ENCODE measurements at places on chromosomes 13 and 19.

DNA sequence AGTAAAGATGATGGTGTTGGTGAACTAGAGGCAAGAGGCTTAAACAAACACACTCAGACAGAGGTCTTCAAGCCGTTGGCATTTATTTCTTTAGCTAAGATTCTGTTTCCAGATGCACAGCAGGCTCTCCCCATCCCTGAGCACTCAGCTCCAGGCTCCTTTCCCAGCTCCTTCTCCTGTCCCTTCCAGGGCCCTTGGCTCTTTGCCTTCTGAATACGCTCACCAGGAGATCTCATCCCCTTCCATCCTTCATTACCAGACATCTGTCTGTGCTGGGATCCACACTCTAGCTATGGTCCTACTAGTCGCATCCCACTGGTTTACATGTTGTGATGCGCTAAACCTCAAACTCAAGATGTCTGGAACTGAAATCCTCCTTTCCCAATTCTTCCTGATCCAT, 25.3 kb upstream of the DOCK9 start:
- H3K36me3 ChIP-seq = no peaks in the 10 kb centered on the region
- peaks cover 9% of the 10 kb centered on the region for H3K4me1 ChIP-seq
- no peak overlapping the region for H3K4me3 ChIP-seq
- H3K27ac ChIP-seq = no peak overlapping the region

DNA sequence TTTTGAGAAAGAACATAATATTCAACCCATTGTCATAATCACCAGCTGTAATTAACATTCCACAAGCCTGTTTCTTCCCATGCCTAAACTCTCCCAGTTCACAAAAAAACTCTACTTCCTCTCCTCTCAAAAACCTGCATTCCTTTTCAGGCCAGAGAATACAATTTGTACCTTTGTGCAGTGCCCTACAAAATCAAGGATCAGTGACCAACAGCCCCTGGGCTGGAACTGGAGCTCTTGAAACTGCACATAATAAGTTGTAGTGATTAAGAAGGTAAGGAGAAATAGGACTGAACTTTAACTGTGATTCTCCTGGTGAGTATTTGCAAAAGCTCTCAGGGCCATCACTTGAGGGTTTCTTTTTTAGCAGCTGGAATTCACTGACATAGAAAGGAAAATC, 472.7 kb downstream of the RFC3 start:
- H3K4me3 ChIP-seq = no peak overlapping the region
- no peaks in the 10 kb centered on the region for H3K36me3 ChIP-seq
- DNase-seq = no peak
- H3K27ac ChIP-seq = no peak overlapping the region
- H3K4me1 ChIP-seq = no peaks in the 10 kb centered on the region

DNA sequence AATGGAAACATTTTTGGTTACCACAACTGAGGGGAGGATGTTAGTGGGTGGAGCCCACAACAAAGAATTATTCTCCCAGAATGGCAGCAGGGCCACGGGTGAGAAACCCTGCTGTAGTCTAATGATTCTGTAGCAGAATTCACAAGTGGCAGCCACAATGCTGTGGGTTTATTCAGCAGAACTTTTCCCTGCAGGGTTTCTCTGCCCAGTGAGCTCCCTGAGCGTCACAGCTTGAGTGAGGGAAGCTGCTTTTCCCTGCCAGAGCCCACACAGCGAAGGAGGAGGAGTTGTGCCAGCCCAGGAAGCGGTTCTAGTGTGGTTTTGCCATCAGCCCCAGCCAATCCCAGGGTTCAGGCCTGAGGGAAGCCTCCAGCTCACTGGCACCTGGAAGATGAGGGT, 4.4 kb downstream of the ATP12A start:
- DNase-seq = no peak
- no peak overlapping the region for H3K27ac ChIP-seq
- H3K36me3 ChIP-seq = no peaks in the 10 kb centered on the region
- H3K27me3 ChIP-seq = peaks cover 28% of the 10 kb centered on the region
- H3K4me1 ChIP-seq = peaks cover 17% of the 10 kb centered on the region
- no peak overlapping the region for H3K4me3 ChIP-seq

DNA sequence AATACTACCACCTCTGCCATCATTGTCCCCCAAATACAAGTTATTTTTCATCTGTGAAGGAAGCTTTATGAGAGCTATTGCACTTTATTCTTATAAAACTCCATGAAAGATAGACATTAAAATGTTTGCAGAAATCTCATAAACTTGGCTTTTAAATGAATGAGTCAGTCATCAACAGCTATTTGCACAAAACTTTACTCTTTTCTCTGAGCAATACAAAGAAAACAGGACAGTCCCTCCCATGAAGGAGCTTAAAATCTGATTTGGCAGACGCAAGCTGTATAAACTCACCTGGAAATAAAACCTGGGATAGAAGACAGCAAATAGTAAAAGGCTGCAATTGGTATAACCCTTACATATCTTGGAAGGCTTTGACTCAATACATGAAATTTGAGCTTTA, 16.6 kb upstream of the RCBTB1 start:
- H3K36me3 ChIP-seq = no peaks in the 10 kb centered on the region
- no peak overlapping the region for H3K27ac ChIP-seq
- peaks cover 6% of the 10 kb centered on the region for H3K4me1 ChIP-seq
- H3K4me3 ChIP-seq = no peak overlapping the region
- no peaks in the 10 kb centered on the region for H3K27me3 ChIP-seq

GRCh38 chr19:19492026-19492610, 23.2 kb downstream of the TSSK6 start:
- H3K4me1 ChIP-seq = peaks cover 34% of the 10 kb centered on the region
- H3K27me3 ChIP-seq = no peaks in the 10 kb centered on the region
- no peak overlapping the region for H3K27ac ChIP-seq
- no peak overlapping the region for H3K4me3 ChIP-seq
- peaks cover 52% of the 10 kb centered on the region for H3K36me3 ChIP-seq

- no peaks in the 10 kb centered on the region for H3K4me1 ChIP-seq
- H3K27me3 ChIP-seq = no peaks in the 10 kb centered on the region
- H3K27ac ChIP-seq = no peak overlapping the region
- H3K36me3 ChIP-seq = no peaks in the 10 kb centered on the region
- no peak overlapping the region for H3K4me3 ChIP-seq
Observed at GRCh38 chr19:30305346-30306060, 66.7 kb upstream of the ZNF536 start.

- no peaks in the 10 kb centered on the region for H3K36me3 ChIP-seq
- H3K4me3 ChIP-seq = no peak overlapping the region
- DNase-seq = no peak
- H3K4me1 ChIP-seq = peaks cover 37% of the 10 kb centered on the region
Observed at GRCh38 chr19:3129112-3129511, 6.7 kb upstream of the GNA15 start.

- no peaks in the 10 kb centered on the region for H3K27me3 ChIP-seq
- no peak overlapping the region for H3K27ac ChIP-seq
- no peak for DNase-seq
- H3K4me1 ChIP-seq = no peaks in the 10 kb centered on the region
Observed at GRCh38 chr13:102311901-102312300, 89.9 kb downstream of the FGF14 start.

DNA sequence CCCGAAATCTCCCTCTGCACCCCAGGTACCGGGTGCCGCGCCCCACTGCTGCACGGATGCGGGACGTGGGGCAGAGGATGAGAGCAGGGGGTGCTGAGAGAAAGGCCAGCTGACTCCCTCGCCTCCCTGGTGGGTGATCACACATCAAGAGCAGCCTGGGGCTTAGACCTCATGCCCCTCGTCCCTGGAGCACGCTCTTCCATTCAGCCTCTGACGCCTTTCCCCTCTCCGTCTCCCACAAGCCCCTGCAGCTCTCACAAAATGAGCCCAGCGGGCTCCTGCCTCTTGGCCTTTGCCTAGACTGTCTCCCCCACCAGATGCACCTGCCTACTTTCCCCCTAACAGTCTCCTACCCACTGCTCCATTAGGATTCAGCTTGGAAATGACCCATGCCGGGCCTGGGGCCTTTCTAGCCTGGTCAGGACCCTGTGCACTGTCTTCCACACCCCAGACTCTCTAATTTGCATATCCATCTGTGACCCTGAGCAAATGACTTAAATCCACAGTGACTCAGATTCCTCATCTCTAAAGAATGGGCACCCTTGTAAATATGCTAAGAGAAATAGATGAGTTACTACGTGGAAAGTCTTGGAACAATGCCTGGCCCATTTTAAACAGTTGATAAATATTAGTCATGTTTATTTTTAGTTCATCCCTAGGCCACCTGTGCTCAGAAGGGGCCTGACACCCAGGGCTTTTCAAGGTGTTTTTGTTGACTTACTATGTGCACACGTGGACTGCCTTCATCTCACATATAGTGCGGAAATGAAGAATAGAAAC, 582 bp upstream of the PTPRH start:
- DNase-seq = no peak
- H3K4me1 ChIP-seq = no peaks in the 10 kb centered on the region
- H3K36me3 ChIP-seq = peaks cover 3% of the 10 kb centered on the region
- no peak overlapping the region for H3K27ac ChIP-seq
- no peak overlapping the region for H3K4me3 ChIP-seq

- H3K27me3 ChIP-seq = no peaks in the 10 kb centered on the region
- peaks cover 28% of the 10 kb centered on the region for H3K36me3 ChIP-seq
- no peak overlapping the region for H3K27ac ChIP-seq
Observed at GRCh38 chr19:5955636-5955935, 22.4 kb downstream of the RANBP3 start.

GRCh38 chr13:38577048-38577447, 109.8 kb upstream of the FREM2 start:
- no peak overlapping the region for H3K27ac ChIP-seq
- no peaks in the 10 kb centered on the region for H3K4me1 ChIP-seq
- H3K4me3 ChIP-seq = no peak overlapping the region
- no peaks in the 10 kb centered on the region for H3K27me3 ChIP-seq

DNA sequence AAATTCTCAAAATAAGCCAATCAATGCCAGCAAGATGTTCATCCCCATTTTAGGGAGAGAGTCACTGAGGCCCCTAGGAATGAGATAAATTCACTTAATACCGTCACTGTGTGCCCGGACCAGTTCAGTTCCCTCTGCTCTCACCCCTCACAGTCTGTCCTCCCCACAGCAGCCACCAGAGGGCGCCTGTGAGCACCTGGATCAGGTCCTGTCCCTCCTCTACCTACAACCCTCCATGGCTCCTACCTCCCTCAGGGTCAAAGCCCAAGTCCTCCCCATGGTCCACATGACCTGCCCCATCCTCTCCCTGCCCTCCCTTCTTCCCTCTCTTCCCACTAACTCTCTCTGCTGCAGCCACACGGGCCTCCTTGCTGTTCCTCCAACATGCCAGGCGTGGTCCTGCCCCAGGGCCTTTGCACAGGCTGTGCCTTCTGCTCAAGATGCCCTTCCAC, 42.0 kb upstream of the NFIC start:
- H3K4me3 ChIP-seq = no peak overlapping the region
- no peak overlapping the region for H3K27ac ChIP-seq
- no peaks in the 10 kb centered on the region for H3K4me1 ChIP-seq
- DNase-seq = peak; percentile 58
- H3K27me3 ChIP-seq = peaks cover 17% of the 10 kb centered on the region
- H3K36me3 ChIP-seq = no peaks in the 10 kb centered on the region

DNA sequence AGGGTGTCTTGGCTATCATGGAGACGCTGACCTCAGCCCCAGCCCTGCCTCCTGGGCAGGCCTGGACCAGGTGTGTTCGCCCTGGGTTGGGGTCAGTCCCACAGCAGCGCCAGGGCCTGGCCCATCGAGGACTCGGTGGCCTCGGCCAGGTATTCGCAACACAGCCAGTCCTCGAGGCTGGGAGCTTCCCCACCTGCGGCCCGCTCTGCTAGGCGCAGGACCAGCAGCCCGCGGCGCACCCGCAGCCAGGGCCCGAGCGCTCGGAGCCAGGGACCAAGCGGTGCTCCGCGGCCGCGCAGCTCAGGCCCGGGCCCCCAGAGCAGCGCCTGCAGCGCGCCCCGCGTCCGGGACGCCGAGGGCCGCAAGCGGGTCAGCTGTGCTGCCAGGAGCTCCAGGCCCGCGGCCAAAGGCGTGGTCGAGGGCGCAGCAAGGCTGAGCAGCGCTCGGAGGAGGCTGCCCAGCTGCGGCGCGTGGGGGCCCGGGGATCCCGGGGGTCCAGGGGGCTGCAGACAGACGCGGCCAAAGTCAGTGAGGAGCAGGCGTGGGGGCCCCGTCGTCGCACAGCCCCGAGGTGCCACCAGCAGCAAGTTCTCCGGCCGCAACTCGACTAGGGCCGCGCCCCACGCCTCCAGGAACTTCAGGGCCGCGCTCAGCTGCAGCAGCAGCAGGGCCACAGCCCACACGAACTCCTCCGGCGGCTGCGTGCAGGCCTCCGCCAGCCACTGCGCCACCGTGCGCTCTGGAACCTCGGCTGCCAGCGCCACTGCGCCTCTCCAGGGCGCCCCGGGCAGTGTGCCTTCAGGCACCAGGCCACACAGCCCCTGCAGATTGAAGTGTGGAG, 6.2 kb downstream of the PEAK3 start:
- no peak overlapping the region for H3K4me3 ChIP-seq
- DNase-seq = no peak
- no peak overlapping the region for H3K27ac ChIP-seq
- H3K4me1 ChIP-seq = peaks cover 58% of the 10 kb centered on the region
- H3K27me3 ChIP-seq = no peaks in the 10 kb centered on the region

- peaks cover 6% of the 10 kb centered on the region for H3K27me3 ChIP-seq
- no peak for DNase-seq
- H3K36me3 ChIP-seq = peaks cover 2% of the 10 kb centered on the region
- no peak overlapping the region for H3K4me3 ChIP-seq
- H3K27ac ChIP-seq = no peak overlapping the region
Observed at GRCh38 chr19:47058621-47059022, 10.2 kb upstream of the TMEM160 start.

DNA sequence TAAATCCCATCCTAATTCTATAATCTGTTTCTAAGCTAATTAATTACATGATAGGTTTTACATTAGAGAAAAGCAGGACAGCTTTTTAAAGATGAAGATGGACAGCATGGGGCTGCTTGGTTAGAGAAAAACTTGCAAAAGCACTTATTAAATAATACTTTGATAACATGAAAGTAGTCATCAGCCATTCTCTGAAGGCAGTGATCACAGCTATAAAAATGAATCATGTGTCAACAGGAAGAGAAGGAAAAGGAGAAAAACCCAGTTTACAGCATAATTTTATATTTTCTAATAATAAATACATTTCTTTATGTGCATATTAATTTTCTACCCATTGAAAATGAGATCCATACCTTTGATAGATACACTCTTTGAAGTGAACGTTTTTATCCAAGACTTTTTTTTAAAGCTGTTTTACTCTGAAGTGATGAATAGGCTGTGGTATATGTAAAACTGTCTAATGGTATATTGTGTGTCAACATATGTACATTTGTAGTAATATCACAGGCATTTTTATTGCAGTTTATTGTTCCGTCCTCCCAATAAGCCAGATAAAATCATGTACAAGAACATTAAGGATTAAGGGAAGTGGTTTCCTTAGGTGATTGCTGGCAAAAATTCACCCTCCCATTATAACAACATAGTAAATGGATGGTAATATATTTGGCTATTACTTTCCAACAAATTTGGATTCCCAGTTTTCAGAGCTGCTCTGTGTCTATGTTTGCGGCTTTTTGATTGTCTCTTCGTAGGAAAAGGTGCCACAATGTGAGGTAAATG, 1.3 kb upstream of the KLF5 start:
- H3K4me3 ChIP-seq = no peak overlapping the region
- H3K27ac ChIP-seq = no peak overlapping the region
- H3K27me3 ChIP-seq = peaks cover 38% of the 10 kb centered on the region
- H3K4me1 ChIP-seq = peaks cover 18% of the 10 kb centered on the region
- H3K36me3 ChIP-seq = peaks cover 2% of the 10 kb centered on the region
